ENCODE measurements at places on chromosomes 16 and 17. TPM values are rescaled to one million over a fixed set of nuclear protein-coding genes. Genes with fewer than 3 reads are reported as not detected.

Gene SMCR8
- 14.1 TPM for polyA plus RNA-seq

DNA sequence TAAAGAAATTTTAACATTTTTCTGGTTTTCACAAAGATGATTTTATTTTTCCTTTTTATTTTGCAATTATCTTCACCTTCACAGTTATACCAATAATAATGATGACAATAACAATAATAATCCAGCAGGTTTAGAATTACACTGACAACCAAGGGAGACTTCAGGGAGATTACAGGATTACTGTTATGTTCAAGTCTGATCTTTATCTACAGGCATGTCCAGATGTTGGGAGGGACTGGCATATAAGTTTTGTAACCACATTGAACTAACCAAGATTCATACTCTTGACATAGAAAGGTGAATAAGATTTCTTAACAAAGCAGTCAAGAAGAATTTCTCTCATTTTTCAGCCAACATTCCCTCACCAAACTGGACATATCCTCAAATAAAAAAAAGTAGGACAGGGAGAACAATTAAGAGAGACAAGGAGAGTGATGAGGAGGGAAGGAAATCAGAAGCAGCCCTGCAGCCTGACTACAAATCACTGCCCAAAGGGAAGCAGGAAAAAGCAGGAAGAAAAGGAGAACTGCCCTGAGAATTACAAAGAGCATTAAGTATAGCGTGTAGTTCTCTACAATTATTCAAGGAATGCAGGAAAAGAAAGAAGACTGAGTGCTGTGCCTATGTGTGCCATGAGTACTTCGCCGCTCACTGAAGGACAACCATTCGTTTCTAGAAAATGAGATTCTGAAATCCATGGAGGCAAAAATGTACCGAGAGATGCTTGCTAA lies 155.7 kb upstream of the C17orf78 start:
- DNase-seq: no peak

Gene ITGAX
- 0.90 TPM for polyA plus RNA-seq

DNA sequence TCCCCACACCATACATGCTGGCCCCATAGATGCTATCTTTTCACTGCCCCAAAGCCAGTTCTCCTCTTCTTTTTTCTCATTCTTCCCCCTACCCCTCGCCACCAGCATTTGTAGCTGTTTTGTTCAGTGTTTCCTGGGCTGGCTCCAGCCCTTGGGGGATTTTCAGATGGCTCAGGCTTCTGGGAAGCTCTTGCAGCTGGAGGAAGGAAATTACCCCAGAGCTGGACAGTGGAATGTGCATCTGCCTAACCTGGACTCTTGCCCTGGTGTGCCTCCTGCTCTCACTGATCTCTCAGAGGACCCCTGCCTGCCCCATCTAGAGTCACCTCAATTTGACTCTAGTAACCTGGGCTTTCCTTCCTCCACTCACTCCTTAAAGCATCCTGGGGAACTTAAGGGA lies 82.8 kb downstream of the MYH13 start:
- DNase-seq: peak; percentile 22

DNA sequence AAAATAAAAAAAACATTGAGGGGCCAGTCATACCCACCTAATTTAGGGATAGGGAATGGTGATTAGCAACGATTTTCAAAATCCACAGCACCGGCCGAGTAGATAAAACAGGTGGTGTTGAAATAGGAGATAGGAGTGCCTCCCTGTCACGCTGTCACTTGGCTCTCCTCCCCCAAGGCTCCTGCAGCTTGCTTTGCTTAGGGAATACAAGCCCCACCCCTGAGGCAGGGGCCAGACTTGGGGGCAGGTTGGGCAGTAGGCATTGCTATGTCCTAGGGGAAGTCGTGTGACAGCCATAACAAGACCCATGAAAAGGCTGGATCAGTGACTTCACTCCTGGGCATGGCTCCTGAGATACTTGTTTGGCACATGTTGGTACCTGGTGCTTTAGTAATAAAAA lies 25.8 kb downstream of the POLR2A start:
- DNase-seq: no peak
